ENCODE measurements at places on chromosomes 7 and 10.

DNA sequence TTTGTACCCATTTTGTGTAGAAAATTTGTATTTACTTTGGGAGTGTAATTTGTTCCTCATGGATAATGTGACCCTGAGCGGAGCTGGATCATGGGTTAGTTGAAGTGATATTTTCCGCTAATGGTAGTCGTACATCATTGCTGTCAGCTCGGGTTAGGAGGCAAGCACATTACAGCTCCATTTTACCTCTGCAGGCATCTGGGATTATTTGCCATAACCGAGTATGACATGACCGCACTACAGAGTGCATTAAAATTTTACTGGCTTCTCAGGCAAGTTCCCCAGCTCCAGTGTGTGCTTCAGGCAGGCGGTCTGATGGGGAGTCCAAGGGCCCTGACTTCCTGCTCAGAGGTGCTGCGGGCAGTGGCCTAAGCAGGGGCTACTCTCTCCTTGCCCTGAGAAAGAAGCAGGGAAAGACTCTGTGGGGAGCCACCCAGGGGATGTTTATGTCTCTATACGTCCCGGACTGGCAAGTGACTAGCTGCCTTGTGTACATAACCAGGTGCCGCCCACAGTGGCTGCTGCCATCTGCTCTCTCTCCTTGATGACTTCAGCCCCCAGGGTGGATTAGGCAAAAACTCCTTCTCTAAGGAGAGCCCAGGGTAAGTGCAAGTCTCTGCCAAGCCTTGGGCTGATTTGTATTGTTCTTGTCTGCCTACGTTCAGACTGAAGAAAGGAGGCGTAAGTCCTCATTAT lies 685.3 kb upstream of the GALNT17 start:
- no peak for DNase-seq

DNA sequence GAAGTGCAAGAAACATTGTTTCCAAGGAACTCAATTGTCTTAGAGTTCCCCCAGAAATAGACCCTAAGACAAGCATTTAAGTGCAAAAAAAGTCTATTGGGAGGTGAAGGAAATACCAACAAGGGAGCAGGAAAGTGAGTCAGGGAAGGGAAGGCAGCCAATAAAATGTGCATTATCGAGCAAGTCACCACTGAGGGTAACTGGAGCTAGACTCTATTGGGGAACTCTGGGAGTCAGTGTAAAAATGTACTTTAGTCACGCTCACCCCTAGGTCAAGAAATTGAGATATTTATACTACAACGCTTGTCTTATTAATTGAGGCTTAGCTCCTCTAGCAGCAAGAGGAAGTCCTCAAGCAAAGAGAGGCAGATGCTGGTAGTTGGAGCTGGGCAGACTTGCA lies 137.7 kb downstream of the RTKN2 start:
- DNase-seq, result no peak

DNA sequence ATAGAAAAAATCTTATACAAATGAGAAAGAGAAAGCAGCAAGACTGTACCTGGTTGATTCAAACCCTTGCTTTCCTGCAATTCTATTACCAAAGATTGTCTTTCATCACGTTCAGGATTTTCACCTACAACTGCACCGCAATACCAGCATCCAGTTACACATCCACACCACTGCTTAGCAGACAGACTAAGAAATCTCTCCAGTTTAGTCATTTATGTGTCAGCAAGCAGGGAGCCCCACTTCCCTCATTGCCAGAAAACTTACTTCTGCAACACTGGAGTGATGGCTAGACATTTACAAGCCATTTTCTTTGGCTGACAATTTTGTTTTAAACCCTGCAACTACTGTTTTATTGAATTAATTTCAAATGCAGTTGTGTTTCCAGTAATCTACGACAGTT lies 359.6 kb upstream of the MEOX2 start:
- DNase-seq, result no peak

GRCh38 chr10:107157071-107157470 lies 7.4 kb downstream of the SORCS1 start:
- no peak for DNase-seq

Measured in activated CD4-positive, alpha-beta T cell treated with anti-CD3 and anti-CD28 coated beads for 1 hour (primary cell).